CD4-positive, alpha-beta T cell treated with Interleukin-4 for 1 hour (primary cell): ENCODE measurements at places on chromosomes 3 and 15.

- peak; percentile 80 for DNase-seq
Measured at GRCh38 chr3:49671291-49672288, 2.6 kb upstream of the APEH start.

DNA sequence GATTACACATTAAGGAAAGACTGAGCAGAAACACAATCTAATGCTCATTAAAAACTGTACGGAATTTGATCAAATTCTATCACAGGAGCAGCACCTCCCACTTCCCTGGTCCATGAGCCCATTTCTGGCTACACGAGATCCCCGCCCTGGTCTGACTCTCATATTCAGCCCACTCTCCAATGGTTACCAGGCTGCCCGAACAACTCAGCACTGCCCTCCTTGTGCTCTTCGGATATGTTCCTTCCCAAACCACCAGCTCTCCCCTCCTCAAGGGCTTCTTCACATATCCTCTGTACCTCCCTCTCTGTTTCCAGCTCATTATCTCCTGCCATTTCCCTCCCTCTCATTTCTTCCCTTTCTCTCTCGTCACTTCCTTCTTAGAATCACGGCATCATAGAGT, 180.5 kb downstream of the RSL24D1 start:
- no peak for DNase-seq

- peak; percentile 7 for DNase-seq
Measured at GRCh38 chr15:84914909-84915605, 30.6 kb downstream of the SLC28A1 start.

DNA sequence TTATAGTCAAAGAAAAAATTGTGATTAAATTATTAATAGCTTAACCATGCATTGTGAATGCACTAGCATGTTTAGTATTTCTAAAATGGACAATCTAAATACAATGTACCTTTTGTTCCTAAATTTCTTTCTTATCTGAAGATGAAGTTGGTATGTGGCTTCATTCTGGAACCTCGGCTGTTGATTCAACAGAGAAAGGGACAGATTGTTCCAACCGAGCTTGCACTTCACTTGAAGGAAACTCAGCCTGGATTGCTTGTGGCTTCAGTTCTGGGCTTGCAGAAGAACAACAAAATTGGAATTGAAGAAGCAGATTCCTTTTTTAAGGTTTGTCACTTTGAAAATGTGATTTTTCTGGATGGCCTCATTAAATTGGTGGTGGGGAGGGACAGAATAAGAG, 32.6 kb downstream of the HPS3 start:
- DNase-seq = no peak

GRCh38 chr15:84832448-84833040, 15.4 kb downstream of the ALPK3 start:
- DNase-seq = no peak

GRCh38 chr3:188468662-188469061, 314.7 kb downstream of the LPP start:
- DNase-seq = no peak

DNA sequence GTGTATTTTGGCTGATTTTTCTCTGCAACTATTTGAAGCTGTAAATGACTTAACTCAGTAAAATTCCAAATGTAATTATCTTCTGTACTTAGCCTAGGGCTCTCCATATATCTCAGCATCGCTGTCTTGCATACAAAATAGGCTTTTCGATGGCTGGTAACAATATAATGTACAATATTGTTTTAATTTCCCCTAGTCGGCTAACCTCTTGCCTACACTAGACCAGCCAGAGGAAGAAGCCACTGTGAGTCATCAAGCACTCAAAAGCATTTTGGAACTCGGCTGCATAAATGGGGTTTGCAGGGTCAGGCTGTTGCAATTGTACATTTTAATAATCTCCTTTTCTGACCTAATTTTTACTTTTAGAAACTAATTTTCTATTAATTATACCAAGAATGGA, 583.8 kb downstream of the FOXP1 start:
- no peak for DNase-seq

DNA sequence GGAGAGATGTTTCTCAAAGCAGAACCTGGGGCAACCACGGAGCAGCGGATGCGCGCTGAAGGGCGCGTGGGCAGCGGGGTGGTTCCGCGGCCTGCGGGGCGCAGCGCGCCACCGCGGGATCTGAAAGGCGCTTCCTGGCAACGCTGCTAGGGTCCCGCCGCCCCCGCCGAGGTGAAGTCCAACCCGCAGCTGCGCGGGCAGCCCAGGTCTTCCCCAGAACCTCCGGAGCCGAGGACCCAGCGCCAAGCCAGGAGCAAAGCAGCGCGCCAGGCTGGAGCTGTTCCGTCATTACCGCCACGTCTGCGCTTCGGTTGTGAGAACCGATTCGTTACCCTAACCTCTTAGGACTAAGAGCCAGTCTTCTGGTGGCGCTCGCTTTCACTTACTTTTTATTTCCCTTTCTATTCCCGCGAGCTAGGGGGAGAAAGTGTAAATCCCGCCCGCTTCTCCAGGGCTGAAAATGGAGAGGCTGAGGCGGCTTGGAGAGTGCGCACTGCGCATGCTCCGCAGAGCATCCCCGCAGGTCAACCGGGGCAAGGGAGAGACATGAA, 3.2 kb upstream of the GABRG3 start:
- no peak for DNase-seq

GRCh38 chr3:13474776-13475303, 5.3 kb upstream of the HDAC11 start:
- DNase-seq = no peak

DNA sequence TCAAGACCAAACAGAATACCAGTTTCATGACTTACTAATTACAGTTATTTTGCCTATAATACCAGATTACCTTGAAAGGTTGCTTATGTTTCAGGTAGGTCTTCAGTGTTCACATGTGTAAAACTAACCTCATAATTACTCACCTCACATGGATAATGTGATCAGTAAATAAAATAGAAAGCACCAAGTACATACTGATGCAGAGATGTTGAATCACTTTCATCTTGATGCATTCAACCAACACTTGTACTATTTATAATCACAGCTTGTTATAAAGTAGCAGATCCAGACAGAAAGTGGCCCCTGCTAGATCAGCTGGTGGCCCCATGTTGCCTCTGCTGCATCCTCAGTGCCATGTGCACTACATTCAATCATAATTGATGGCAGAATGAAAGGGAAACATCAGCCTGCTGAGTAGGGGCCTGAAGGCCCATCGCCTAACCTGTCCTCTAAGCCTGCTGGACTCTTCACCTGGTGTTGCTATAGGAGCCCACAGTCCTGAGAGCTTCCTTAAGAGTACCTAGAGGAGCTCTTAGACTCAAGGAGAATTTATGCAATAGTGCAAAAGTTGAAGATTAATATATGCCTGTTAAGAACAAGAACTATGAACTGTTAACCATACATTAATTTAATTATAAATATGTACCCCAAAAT, 154.3 kb downstream of the PLCL2 start:
- DNase-seq = no peak

DNA sequence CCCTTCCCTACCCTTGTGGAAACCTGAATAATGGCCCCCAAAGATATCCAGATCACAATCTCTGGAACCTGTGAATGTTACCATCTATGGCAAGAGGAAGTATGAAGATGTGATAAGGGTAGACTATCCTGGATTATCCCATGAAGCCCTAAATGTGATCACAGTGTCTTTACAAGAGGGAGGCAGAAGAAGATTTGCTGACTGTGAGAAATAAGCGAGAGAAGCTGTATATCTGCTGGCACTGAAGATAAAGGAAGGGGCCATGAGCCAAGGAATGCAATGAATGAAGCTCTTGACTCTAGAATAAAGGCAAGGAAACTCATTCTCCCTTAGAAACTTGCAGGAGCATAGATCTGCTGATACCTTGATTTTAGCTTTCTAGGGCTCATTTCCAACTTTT, 39.1 kb downstream of the SOX14 start:
- no peak for DNase-seq

DNA sequence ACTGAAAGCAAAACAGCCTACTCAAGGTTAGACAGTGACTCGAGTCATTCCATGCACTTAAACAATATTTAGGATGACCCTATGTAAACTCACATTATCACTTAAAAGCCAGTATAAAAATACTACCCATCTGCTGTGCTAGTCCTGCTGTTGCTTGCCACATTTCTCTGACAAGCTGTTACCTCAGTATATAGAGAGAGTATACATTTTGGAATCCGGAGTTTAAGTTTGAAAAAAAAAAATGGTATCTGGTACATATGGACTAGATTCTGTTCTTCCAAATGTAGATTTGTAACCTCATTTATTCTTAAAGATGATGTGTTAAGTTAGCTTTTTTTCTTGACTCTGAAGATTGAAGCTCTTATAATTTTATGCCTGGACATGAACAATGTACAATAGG, 503.8 kb upstream of the TPRG1 start:
- DNase-seq = no peak

DNA sequence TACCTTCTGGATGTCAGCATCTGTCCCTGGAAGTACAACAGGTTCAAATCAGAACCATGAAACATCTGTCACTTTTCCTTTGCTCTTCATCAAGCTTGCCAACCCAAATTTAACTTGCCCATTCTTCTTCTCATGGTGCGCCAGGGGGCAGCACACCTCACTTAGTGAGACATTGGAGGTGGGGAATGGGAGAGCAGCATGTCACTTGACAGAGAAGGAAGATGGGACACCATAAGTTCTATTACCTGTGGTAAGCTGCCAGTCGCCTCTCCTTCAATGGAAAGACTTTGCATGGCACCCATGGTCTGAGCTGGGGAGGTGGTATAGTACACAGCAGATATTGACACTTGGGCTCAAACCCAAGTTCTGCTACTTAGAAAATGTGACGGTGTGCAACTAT, 2.9 kb downstream of the SCN5A start:
- DNase-seq = no peak

DNA sequence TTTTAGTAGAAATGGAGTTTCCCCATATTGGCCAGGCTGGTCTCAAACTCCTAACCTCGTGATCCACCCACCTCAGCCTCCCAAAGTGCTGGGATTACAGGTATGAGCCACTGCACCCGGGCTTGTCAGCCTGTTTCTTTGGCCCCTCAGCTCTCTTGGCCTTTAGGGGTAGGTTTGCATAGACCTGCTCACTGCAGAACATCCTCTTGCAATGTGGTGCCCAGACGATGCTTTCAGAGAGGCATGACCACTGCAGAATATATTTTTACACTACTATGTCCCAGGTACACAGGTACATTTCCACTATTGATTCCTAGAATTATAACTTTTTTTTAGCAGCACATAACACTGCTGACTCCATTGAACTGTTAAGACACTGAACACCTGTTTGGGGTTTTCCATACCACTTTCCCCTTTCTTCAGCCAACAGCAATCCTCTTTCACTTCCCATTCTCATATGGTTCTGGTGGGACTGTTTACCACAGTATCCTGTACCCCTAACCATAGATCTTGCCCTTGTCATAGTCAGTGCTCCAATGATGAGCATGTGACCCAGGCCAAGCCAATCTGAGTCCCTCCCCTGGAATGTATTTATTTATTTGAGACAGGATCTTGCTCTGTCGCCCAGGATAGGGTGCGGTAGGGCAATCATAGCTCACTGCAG, 21.1 kb downstream of the CCDC32 start:
- no peak for DNase-seq

- no peak for DNase-seq
Measured at GRCh38 chr3:45113625-45114050, 32.5 kb downstream of the CDCP1 start.

GRCh38 chr3:117303443-117303842, 593.9 kb downstream of the TUSC7 start:
- DNase-seq = no peak

DNA sequence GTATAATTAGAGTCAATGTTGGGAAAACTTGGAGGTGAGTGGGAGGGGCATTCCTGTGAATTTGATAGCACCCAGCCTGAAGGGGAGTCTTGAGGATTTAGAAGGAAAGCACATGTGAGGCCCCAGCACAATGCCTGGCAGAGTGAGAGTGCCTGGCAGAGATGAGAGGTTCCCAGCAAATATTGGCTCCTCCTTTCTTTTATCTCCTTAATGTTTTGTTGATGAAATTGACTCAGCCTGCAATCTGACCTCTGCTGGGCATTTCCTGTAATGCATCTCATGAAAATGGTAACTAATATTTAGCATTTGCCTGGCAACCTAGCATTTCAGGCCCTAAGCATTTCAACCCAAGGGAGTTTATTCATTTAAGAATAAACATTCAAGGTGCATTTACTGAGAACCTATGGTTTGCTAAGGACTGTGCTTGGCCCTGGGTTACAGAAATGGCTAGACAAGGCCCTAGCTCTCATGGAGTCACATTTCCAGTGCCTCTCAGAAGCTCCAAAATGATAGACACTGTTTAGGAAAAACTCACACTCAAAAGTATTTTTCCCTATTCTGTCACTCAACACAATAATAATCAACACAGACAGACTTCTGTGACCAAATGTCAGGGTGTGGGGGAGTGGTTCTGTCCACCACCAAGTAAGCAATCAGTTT, 19.0 kb downstream of the PDHB start:
- DNase-seq = peak; percentile 69

GRCh38 chr3:55541456-55541855, 54.4 kb upstream of the WNT5A start:
- DNase-seq = no peak

DNA sequence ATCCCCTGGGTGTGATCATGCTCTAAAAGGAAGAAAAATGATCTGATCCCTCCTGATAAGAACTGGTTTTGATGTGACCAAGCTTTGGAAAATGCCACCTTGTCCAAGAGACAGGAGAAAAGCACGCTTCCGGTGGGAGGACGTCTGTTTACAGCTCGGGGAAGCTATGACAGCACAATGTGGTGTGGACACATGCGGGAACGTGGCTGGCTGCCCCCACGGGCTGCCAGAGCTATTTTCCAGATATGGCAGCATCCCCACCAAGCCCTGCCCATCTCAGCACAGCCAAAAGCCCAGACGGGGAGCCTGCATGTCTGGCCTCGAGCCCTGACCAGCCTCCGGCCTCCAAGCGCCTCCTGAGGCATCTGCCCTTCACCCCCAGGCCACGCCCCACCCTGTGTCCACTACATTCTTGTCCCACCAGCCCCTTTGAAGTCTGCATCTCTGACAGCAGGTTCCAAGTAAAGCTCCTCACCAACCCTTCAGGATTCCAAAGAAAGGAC, 63.2 kb upstream of the HRH1 start:
- DNase-seq = no peak

DNA sequence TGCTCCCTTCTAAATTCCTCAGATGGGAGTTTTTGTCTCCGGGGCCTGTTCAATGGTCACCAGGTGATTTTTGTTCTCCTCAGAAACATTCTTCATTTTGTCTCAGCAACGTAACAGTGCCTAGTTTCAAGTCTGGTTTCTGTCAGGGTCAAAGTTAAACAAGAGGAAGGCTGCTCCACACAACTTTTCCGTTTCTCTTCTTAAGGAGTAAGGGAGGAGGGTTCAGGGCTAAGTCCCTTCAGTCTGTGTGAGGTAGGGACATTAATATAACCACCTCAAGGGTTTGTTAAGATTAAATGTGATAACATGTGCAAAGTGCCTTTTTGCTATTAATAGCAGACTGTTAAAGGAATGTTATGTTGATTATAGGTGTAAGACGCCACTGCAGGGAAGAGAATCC, 41.8 kb downstream of the HOMER2 start:
- no peak for DNase-seq

GRCh38 chr3:124250053-124250452, 258.1 kb upstream of the ROPN1 start:
- DNase-seq = no peak

GRCh38 chr3:123390865-123391600, 57.9 kb downstream of the ADCY5 start:
- no peak for DNase-seq
